SJSA1 (cell line): ENCODE measurements at places on chromosomes 5 and 9.

DNA sequence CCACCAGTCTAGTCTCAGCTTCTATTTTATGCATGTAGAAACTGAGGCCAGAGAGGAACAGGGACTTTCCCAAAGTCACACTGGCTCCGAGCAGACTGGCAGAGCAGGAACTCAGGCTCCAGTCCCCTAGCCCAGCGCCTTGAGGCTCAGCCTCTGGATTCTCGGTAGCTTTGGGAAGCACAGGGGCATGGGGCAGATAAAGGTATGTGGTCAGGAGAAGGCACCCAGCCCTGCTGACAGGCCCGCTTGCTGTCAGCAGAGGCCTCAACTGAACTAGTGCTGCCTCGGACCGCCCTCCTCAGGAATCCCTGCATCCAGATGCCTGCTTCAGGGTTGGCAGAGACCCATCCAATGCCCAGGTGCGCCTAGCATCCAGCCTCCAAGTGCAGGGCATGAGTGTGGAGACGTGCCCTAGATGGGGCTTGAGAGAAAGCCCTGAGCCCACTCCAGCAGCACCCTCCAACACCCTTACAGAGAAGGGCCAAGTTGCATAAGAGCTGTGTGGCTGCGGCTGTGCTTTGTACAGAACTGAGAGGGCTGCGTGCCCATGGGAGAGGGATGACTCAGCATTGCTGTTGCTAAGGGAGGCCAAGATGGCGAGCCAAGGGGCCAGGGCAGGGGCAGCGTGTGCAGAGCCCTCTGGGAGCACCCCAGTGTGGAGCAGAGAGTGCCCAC, 168.6 kb downstream of the MACROH2A1 start:
- DNase-seq = no peak

DNA sequence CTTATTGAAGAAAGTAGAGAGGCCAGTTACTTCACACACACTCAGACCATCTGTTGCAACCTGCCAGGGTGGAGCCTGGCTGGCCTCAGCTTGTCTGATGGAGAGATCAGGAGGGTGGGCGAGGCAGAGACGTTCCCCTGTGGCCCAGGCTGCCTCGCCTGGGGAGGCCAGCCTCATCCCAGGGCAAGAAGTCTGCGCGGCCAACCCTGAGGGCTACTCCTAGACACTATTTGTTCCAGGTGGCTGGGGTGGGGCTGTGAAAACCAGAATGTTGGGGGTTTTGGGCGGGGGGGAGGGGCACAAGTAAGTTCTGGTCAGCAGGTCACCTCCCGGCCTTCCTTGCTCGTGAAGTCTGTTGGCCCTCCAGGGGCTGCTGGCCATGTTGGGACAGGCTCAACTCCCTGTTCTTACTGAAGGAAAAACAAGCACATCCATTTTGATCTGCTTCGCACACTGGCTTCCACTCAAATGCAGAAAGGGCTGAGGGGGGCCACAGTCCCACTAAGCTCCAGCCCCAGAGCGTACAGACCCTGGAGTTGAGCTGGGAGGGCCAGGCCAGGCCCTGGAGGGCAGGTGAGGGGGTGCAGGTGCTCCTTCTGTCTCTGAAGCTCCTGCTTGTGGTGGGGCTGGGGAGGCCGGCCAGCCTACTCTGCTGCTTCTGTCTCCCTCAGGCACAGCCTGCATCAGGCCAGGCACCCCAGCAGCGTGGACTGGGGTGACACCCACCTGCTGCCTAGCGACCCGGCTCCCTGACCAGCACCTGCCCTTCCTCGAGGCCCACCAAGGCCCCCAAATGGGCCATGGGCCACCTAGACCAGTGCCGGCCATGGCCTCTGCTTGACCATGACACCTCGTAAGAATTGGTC, 46.6 kb downstream of the SECISBP2 start:
- no peak for DNase-seq

DNA sequence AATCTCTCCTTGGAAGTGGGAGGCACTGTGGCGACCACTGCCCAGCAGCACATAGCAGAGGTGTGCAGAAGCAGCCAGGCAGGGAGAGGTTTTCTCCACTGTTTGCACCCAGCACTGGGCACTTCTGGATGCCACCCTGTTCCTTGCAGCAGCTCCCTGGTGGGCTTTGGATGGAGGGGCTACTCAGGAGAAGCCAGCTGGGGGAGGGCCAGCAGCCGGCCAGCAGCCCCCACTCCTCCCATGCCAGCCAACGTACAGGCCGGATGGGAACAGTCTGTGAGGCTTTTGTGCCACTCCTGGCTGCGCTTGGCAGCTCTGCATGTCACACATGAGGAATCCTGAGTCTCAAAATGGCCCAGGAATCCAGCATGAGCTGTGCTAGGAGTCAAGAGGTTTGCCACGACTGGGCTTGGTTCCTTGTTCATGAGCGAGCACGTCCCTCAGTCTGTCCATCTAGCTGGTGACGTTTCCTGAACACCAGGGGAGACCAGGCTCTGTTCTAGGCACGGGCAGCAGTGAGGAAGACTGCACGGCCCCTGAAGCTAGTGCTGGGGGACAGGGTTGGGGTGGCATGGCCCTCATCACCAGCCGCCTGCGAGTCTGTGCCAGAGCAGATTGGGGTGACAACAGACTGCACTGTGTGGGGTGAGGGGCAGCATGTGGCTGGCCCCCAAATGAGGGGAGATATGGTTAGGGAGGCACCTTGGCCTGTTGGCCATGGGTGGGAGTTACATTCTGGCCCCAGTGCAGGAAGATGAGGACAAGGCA, 10.1 kb downstream of the PHF2 start:
- peak; percentile 28 for DNase-seq

GRCh38 chr5:34484216-34484920, 171.8 kb upstream of the RAI14 start:
- DNase-seq = no peak

DNA sequence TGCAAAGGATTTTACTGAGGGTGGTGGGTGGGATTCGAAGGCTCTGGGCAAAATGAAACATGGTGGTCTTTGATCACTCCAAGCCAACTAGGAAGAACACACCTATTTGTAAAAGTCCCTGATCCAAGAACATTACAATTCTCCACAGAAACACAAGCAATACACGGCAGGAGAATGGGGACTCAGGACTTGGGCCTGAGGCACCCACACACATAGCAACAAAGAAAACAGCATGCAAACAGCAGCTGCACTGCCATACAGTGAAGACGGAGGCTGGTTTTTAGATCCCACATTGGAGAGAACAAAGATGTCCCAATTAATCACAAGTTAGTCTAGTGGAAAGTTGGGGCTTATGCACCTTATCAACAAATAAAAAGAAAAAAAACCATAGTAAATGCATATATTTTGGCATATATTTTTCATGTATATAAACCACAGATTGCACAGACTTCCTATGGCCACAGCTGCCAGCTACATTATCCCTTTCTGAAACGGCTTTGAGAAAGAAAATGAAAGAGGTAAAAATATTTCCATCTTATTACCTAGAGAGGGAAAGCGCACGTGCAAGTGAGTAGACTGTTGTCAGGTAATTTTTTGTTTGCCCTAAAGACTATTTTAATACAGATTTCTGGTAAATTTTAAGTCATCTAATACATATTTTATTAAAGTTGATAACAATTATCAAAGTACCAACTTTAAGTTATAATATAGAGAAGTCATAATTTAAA, 410.9 kb downstream of the BNC2 start:
- no peak for DNase-seq

- DNase-seq = no peak
Measured at GRCh38 chr5:41346609-41347008, 133.3 kb upstream of the C6 start.

GRCh38 chr5:138905541-138905940, 30.4 kb upstream of the LRRTM2 start:
- no peak for DNase-seq
